ENCODE measurements at places on chromosomes 3 and 15.

DNA sequence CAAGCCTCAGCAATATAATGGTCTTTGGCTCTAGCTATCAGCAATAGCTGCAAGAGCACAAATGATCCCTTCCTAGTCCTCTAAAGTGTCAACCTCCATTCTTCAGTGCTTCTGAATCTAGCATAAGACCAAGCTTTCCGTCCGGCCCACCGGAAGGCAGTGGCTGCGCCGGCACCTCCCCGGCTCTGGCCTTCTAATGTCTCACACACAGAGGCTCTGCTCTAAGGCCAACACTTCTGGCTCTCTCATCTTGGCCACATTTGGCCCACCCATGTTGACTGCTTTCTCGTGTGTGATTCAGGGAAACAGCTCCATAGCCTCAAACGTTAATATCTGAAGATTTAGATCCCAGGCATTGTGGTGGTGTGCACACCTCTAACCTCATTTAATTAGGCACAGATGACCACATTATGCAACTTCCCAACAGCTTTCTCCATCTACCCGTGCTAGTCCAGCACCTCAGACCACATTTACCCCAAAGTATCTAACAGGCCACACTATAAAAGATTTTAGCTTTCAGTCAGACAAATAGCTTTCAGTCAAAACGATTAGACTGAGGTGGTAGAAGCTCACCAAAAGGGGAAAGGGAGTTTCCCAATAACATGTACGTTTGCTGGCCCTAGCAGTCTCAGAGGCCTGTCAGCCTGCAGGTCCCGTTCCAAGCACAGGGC is 19.3 kb downstream of the SLC51A start:
- DNase-seq = no peak

DNA sequence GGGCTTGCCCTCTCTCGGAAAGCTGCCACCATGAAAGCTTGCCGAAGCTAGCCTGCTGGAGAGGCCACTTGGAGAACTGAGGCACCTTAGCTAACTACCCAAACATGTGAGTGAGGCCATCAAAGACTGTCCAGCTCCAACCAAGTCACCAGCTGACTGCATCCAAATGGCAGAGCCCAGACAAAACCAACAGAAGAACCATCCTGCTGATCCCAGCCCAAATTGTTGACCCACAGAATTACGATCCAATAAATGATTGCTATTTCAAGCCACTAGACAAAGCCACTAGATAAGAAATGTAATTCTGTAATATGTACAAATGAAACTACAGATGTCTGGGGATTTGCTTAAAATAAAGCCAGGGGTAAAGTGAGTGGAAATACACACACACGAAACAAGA is 109.8 kb upstream of the TRPM1 start:
- DNase-seq = no peak

- no peak for DNase-seq
These were observed 24.2 kb downstream of the PXYLP1 start for GRCh38 chr3:141255846-141256261.

DNA sequence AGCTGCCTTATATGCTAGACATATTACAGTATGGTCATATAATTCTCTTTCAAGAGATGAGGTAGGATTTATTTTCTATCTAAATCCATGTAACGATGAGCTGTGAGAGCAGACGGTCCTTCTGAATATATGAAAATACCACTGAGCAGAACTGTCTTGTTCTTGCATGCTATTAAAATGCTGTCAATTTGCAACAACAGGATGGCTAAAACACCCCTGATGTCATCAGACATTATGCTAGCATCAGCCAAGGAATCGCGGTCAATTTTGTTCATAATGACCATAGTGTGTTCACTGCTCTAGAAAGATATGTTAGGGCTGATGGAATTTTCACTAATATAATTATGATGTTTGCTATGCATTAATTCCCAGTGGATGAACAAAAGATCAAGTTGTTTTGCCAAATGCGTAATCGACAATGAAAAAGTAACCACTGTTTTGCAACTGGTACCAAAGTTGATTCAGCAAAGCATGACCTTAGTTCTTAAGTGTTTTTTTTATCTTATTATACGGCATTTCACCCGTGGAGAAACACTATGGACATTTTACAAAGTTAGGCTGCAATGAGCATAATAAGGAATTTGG is 765.4 kb upstream of the NR2F2 start:
- DNase-seq = no peak

GRCh38 chr3:128447561-128448013 is 19.1 kb downstream of the DNAJB8 start:
- DNase-seq = no peak

DNA sequence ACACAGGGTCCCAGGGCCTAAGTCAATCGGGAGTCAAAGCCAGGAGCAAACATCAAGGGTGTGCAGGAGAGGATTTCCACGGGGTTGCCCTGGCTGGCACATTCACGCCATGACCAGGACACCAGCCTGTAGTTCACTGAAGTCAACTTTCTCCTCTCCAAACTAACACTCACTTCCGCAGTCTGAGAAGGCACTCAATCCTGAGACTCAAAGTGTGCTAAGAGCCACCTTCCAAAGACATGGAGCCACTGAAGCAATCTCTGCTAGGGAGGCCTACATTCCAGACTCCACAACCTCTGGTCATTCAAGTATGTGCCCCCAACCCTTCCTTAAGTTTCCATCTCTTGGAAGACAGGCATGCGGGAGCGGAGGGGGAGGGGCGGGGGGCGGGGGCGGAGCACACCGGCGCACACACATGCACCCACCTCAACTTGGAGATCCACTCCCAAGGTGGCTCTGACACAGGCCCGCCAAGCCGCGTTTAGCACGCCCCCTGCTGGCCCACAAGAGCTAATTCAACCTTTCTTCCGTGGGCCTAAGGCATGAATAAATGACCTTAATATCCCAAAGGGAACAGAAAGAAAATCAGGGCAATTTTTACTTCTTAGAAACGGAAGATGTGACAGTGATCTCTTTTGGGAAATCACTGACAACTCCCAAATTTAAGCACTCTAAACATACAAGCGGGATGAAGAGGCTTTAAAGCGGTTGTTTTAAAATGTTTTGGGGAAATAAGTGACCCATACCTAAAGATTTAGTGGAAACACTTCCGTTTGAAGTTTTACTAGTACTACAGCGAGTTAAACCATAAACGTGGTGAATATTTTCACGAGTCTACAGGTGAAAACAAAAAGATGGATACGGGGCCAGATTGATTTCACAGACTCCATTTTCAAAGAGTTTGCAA is 162.5 kb upstream of the CHRNA7 start:
- DNase-seq = no peak

- no peak for DNase-seq
These were observed 5.3 kb downstream of the MYZAP start for GRCh38 chr15:57596978-57597377.

GRCh38 chr3:126549861-126550487 is 8.8 kb downstream of the C3orf22 start:
- peak; percentile 57 for DNase-seq

DNA sequence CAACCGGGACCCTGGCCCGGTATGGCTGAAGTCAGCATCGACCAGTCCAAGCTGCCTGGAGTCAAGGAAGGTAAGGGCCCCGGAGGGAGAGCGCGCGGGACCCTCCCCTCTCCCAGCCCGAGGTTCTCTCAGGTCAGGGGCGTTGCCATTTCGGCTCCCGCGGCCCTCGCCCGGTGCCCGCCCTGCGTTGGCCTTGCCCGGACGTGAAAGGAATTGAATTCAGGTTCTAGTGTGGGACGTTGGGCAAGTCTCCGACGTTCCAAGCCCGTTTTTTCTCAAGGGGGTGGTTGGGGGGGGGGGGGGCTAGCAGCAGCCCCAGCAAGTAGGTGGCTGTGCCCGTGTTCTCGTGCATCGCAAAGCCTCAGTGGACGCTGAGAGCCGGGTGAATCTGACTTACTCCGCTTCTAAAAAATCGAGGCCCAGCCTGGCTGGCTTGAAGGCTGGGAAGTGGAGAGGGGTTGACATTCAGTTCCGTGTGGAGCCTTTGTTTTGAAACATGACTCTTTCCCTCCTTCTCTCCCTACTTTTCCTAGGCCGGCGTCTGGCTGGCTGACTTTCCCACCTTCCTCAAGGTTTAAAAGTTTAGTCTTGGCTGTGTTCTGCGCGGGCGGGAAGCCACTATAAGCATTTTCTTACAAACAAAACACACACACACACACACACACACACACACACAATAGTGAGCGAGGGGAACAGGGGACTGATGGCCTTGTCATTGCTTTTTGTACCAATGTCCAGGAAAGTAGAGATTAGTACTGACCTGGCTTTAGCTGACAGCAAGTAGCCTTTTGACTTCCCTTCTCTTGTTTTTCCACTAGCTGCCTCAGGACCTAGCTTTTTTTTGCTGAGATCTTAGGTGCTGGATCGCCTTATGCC is at the start of gene UTS2B:
Gene UTS2B (minus strand): TSS at position 873 of the 876 bp plus-strand sequence. CDS start 48,337 bp downstream, outside the sequence.
- DNase-seq = peak; percentile 76

DNA sequence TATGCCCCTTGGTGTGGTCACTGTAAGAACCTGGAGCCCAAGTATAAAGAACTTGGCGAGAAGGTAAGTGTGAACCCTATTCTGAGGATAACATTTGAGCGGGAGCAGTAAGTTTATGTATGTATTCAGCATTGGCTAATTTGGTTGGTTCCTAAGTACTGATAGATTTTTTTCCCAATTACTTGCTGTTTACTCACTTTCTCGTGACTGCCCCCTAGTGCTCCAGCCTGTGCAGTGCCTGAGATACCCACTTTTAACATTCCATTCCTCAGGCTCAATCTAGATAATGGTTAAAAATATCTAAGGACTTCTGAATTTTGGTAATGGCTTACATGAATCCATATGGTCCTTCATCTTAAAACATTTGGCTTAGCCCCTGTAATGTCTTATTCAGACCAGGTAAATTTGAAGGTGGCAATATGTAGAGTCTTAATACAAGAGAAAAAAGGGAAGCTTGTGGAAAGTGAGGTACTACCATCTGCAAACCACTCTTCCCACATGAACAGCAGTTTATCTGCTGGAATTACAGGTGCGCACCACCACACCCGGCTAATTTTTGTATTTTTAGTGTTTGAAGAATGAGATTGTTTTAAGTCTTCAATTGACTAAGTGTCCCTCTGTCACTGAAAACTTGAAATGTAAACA is 7.1 kb downstream of the ELL3 start:
- DNase-seq = no peak

Data from type B pancreatic cell (in vitro differentiated cells).